ENCODE measurements at places on chromosomes 13 and 19.
A peak's percentile ranks its signal among the peaks of the same experiment; 100 is the strongest.

GRCh38 chr19:46009530-46010510, 13.0 kb downstream of the PGLYRP1 start:
- DNase-seq, result peak; percentile 24

- DNase-seq, result no peak
Measured at GRCh38 chr19:679418-680286, 3.5 kb downstream of the FSTL3 start.

DNA sequence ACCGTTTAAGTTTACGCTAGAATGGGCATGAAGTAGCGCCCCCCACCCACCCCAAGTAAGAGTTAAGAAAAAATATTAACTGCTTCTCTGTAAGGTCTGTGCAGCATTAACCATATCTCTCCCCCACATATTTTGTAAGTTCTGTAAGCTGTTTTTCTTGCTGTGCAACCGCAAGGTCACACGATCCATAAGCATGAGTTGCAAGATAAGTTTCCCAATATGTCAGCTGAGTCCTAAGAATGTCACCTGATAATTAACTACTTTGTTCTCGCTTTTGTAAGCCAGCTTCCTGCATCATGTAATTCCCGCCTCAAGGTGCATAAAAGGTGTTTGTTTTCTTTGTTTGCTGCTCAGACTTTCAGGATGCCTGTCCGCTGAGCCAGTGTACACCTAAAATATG, 187.0 kb downstream of the MYO16 start:
- DNase-seq, result no peak

GRCh38 chr13:50292081-50292480, 276.8 kb downstream of the KCNRG start:
- no peak for DNase-seq

GRCh38 chr19:38213911-38214625, 10.0 kb downstream of the DPF1 start:
- DNase-seq, result no peak

DNA sequence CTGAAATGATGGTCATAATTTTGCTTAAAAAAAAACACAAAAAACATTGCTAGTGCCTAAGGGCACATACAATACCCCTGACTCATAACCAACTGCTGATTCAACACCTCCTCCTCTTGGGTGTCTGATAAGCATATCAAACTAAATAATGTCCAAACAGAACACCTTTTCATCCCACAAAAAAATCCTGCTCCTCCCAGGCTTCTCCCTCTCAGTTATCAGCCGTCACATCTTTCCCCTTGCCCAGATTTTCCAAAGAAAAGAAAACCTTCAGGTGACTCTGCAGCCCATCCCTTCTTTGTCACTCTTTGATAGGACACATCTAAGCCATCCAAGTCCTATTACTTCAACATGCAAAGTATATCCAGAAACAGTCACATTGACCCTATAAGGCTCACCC, 46.9 kb downstream of the ABCC4 start:
- no peak for DNase-seq

DNA sequence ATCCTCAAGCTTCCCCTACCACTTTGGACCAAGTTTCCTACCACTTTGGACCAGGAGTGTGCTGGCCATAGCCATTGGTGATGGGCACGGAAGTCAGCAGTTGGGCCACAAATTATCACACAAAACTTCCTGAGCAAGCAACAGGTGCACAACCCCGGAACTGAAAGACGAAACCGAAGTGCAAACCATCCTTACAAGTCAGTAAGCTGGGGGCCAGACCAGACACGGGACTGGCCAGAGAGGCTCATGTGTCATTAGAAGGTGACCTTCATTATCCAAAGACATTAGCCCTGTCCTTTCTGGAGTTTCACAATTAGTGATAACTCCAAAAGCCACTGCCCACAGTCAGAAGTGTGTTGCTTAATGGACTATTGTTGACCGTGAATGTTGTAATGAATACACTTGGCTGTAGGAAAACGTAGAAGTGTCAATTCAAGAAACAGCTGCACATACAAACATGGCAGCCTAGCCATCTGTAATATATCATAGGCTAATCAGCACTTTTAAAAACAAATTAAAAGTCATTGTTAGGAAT, 244.1 kb upstream of the IRS2 start:
- DNase-seq, result no peak

GRCh38 chr13:20738616-20739015, 35.1 kb downstream of the IL17D start:
- no peak for DNase-seq

DNA sequence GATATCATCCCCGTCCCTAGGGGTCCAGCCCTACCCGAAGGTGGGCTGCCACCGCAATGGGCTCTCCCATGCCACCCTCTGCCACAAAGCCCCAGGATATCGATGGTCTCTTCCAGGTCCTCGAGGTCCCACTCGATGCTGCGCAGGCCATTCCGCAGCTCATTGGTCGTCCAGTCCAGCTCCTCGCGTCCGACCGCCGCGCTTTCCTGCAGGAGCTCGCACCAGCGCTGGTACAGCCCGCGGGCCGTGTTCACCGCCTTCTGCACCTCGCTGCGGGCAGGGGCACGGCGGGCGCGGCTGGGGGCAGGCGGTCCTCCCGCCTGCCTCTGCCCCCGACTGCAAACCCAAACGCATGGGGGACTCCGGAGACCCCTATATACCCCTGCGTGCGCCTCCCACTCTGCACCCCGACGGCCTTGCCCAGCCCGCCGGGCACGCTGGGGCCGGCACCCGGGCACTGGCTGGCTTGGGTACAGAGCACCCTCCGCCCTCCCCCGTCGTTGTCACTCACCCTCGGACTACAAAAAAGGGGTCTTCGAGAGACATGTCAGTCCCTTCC, 468 bp downstream of the STX10 start:
- DNase-seq, result no peak

GRCh38 chr13:110713981-110714796, 689 bp downstream of the ING1 start:
- no peak for DNase-seq

DNA sequence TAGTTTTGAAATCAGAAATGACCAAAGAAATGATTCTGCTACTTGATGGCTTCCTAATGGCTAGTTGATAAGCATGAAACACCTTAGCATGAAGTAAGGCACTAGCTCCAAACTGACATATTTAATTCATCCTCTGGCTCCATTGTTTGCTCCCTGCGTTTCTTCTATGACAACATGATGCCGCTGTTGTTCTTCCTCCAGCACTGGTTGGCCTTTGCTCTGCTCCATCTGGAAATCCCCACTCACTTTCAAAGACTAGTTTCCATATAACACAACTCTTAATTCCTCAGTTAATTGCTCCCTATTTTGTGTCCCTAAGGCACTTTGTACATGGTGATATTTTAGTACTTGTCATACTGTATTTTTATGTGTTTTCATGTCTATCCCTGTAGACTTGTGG, 151.6 kb downstream of the GPC6 start:
- DNase-seq, result no peak

- no peak for DNase-seq
Measured at GRCh38 chr19:49142866-49143335, 12.3 kb downstream of the HRC start.

DNA sequence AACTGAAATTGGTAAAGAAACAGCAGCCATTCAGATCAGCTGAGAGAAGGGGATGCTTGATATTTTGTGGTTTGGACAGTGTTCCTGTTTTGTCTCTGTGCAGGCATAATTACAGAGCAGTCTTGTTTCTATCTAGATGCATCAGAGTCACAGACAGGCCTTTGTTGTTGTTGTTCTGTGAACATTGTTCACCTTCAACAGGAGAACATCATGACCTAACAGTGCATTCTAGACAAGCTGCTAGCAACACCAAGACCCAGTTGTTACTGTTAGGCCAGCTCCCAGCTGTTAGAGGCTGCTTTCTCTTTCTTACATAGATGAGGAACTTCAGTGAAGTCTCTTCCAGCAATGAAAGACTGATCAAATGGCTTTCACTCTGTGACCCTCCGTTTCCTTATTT, 8.5 kb upstream of the LSR start:
- no peak for DNase-seq

GRCh38 chr19:43337737-43338136, 15.7 kb upstream of the CD177 start:
- no peak for DNase-seq

DNA sequence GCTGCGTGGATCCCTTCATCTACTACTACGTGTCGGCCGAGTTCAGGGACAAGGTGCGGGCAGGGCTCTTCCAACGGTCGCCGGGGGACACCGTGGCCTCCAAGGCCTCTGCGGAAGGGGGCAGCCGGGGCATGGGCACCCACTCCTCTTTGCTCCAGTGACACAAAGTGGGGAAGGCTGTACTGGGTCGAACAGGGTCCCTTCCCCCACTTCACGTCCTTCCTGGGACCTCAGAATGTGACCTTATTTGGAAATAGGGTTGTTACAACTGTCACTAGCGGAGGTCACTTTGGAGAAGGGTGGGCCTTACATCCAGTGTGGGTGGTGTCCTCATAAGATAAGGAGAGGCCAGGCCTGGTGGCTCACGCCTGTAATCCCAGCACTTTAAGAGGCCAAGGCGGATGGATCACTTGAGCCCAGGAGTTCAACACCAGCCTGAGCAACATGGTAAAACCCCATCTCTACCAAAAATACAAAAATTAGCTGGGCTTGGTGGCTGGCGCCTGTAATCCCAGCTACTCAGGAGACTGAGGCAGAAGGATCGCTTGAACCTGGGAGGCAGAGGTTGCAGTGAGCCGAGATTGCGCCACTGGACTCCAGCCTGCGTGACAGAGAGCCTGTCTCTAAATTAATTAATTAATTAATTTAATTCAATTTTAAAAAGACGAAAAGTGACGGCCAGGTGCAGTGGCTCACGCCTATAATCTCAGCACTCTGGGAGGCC, 1.8 kb downstream of the F2RL3 start:
- DNase-seq, result no peak

DNA sequence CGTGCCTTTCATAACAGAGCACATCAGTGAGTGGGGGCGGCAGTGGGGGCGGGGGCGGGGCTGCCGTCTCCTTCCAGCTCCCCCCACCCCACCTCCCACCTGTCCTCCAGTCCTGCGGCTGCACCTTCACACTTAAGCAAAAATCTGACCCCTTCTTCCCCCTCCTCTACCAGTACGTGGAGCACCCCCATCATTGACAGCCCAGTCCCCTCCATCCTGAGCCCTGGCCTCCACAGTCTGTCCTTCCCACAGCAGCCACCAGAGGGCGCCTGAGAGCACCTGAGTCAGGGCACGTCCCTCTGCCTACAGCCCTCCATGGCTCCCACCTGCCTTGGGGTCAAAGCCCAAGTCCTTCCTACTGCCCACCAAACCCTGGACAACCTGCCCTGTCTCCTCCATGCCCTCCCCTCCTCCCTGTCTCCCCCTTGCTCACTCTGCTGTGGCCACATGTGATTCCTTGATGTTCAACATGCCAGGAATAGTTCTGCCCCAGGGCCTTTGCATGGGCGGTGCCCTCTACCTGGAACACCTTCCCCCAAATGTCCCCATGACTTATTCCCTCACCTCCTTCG, 4.0 kb downstream of the EBI3 start:
- peak; percentile 41 for DNase-seq

DNA sequence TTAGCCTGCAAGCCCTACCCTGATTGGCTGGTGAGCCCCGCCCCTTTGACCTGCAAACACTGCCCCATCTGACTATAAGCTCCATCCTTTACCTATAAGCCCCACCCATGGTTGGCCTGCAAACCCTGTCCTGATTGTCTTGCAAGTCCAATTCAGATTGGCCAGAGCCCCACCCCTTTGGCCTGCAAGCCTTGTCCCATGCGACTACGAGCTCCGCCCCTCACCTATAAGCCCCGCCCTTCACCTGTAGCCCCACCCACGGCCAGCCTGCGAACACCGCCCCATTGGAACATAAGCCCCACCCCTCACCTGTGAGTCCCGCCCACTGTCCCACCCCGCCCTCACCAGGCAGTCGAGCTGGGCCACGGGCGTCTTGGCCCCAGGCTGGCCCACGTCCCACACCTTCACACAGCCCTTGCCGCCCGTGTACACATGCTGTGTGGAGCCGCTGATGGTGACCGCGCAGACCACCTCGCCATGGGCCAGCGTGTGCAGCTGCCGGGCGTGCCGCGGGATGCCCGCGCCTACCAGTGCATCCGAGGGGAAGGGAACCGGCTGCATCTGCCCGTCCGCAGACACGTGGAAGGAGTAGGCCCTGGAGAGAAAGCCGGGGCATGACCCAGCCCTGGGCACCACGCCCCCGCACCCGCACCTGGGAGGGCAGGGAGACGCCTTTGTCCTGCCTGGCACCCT, 22.9 kb downstream of the TLE2 start:
- DNase-seq, result no peak

- no peak for DNase-seq
Measured at GRCh38 chr13:45162194-45162593, 38.7 kb downstream of the KCTD4 start.

DNA sequence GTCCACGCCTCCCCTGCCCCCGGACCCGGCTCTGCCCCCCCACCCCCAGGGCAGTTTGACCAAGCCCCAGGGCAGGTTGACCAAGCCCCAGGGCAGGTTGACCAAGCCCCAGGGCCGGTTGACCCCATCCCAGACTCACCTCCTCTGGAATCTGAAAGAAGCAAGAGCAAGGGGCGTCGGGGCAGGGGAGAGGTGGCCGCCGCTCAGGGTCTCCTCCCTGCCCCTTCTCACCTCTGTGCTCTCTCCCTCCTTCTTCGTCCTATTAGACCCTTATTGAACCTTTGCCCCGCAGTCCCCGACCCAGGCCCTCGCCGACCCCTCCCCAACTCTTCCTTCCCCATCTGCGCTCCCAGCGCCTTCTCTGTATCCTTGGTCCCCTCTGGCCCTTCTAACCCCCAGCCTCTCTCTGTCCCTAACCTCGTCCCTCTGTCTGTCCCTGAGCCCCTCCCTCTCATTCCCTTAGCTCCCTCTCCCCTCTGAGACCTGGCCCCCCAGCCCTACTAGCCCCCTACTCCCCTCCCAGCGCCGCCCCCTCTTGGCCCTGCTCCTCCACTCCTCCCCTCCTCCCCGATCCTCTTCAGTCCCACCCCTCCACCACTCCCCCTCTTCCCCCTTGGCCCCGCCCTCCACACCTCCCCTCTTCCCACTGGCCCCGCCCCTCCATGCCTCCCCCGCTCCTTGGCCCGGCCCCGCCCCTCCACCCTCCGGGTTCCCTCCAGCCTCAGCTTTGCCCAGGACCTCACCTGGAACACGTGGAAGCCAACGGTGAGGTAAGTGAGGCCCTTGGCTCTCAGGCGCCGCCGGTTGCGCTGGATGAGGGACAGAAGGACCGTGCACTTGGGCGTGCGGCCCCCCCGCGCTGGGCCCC, 7.6 kb downstream of the CAPN12 start:
- peak; percentile 41 for DNase-seq

GRCh38 chr13:19070398-19070735, 111.3 kb downstream of the TUBA3C start:
- no peak for DNase-seq

GRCh38 chr19:55661826-55662225, 7.0 kb downstream of the U2AF2 start:
- no peak for DNase-seq

GRCh38 chr13:79227418-79227817, 178.6 kb downstream of the RBM26 start:
- DNase-seq, result no peak

- no peak for DNase-seq
Measured at GRCh38 chr19:50248826-50249225, 45.4 kb downstream of the MYH14 start.

Data from NCI-H1930 (cell line).